ENCODE measurements at places on chromosomes 11 and 22.

DNA sequence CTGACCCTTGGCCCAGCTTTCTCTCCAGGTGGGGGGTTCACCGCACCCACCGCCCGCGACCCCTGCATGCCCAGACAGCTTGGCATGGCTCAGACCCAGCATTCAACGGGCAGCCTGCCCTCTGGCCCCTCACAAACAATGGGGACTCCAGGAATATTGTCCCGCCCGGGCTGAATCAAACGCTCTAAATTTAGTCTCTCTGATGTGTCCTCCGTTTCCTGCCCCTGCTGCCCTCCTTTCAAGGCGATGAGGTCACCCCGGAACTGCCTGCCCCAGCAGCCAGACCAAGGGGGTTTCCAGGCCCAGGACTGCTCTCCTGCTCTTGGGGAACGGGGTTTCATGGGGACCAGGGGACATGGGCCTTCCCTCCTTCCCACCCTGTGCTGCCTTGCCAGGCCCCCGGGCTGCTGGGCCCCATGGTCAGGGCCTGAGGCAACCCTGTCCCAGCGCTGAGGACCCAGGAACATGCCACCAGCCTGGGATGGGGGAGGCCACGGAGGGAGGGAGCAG, 10.1 kb upstream of the PDGFB start:
- peak; percentile 57 for DNase-seq

DNA sequence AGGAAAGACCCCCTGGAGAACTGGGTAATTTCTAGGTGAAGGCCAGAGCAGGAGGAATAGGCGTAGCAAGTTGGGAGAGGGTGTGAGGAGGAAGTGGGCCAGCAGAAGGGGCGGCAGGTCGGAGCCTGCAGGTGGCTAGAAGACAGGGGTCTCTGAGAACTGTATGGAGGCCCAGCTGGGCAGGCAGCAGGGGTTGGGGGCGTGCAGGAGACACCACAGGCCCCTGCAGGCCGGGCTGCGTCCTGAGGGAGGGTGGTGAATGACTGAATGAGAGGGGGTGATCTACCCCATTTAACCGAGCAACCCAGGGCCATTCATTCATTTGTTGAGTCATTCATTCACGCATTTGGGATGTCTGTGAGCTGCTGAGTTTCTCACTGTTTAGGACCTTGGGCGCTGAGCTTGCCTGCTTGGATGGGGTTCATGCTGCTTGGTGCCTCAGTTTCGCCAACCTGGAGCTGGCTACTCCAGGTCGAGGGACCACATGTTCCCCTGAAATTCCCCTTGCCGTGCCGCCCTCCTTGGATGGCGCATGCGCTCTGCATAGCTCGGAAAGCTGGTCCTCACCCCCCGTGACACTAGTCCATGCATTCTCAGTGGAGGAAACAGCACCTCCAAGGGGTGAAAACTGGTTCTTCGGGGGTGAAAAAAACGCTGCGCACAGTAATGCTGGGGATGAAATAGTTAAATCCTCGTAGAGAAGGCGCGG, 15.6 kb downstream of the MPPED1 start:
- DNase-seq, result no peak

- DNase-seq, result no peak
Observed at GRCh38 chr22:47210686-47211085, 448.2 kb downstream of the TBC1D22A start.

DNA sequence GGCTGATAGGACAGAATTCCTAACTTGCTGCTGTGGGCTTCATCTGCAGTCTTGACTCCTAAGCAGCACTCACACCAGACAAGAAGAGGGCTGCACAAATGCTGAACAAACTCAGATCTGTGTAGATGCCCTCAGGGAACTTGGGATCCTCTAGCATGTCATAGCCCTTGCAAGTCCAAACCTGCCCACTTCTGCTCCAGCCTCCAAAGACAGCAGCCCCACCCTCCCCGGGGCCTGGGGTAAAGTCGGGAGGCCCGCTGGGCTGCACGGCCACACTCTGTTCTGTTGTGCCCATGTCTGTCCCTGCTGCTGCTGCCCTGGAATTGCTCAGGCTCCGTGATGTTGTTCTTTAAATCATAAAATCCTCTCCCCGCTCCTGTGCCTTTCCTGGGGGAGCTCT, 28.3 kb downstream of the DRD2 start:
- DNase-seq, result no peak

DNA sequence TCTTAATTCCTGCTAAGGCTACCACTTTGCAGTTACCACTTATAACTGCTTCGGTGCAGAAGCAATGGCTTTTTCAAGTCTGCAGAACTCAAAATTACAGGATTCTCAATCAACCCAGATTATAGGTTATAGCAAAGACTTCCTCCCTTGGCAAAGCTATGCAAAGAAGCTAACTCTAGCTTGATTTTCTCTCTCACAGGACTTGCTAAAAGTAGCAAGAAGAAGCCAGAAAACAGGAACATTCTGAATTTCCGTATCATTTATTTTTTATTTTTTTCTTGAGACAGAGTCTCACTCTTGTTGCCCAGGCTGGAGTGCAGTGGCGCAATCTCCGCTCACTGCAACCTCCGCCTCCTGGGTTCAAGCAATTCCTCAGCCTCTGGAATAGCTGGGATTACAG, 10.7 kb upstream of the PLEKHB1 start:
- DNase-seq, result no peak

Measured in ACHN (cell line).